ENCODE measurements at places on chromosomes 2 and 18.

DNA sequence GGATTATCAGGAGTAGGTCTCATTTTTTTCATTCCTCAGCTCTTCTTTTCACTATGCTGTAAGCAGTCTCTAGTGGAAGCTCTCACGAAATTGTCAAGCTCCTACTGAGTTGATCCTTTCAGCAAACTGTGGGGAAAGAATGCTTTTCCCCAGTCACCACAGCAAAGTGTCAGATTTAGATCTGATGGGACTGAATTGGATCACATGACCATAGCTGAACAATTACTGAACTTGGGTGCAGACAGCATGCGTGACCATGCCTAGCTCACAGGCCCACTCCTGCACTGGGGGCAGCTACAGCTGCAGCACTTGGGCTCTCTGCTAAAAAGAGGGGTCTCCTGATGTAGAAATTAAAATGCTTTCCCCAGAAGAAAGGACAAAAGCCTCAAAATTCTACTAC is 3.1 kb downstream of the ARHGAP15 start:
- DNase-seq: no peak

DNA sequence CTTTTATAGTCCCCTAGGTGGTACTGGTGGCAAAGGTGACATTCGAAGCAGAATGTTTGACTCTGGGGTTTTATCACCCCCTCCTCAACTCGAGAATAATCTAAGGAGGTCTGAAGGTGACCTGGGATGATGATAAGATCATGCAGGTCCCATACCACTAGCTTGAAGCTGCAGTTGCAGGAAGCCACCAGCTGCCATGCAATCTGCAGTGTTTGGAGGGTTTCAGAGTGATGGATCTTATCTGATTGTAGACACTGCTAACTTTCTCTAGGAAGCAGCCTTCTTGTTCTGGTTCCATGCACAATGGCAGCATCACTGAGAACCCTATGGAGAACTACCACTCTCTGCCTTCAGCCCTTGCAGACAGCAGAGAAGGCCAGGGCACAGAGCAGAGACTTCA is 59.4 kb upstream of the LRPPRC start:
- no peak for DNase-seq

DNA sequence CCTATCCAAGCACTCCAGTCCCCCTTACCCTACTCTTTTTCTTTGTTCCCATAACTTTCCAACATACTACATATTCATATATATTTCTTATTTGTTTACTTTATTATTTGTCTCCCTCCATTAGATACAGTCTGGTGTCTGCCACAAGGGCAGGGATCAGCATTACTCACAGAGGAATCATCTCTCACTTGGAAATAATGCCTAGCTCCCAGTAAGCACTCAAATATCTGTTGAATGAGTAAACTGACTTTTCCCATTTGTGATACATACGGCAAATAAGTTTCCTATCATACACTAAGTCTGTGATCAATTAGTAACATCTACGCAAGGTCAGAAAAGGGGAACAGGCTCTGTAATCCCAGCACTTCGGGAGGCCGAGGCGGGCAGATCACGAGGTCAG is 18.7 kb downstream of the C1D start:
- no peak for DNase-seq

GRCh38 chr18:62863579-62864001 is 148.2 kb downstream of the PHLPP1 start:
- DNase-seq: no peak

DNA sequence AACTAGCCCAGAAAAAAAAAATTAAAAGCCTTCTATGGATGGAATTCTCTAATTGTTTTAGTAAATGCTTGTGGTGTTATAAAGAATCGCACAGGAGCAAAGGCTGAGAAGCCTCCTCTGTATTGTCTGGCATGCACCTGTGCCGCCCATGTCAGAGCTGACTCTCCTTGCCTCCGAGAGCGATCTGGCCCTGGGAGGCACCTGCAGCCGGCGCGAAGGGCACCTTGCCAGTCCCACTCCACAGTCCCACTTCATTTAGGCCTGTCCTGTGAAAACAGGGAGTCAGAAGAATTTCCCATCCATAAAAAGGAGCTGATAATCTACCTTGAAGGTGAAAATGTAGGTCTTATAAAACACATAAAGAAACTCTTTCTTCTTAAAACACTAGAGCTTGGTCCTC is 170.9 kb upstream of the PXDN start:
- DNase-seq: no peak

DNA sequence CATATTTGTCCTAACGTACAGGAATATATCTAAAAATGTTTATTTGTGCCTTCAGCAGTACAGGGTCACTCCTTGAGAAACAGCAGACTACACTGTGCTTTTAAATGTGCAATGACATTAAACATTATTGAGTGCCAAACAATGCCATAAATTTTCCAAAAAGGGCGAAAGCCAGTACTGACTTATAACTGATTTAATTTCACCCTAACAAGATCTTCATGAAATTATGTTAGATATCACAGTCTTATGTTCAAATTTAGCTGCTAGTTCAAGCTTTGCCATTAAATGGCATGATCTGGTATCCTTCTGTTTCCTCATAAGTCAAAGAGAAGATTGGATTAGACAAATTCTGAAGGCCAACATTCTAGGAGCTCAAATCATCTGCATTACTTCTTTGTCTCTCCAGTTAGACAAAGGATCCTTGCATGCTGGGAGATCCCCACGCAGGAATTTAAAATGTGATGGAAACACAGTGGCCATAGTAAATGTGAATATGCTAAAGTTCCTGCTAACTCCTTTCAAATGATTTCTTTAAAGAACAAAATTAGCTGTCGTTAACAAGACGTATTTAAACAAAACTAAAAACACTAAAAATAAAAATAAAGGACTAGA is 129.3 kb upstream of the STON1 start:
- no peak for DNase-seq

- DNase-seq: no peak
These were observed 146.4 kb downstream of the CCDC102B start for GRCh38 chr18:68944330-68944729.

GRCh38 chr2:170255971-170256370 is 78.0 kb downstream of the MYO3B start:
- DNase-seq: no peak

- DNase-seq: no peak
These were observed 68.9 kb upstream of the NCK2 start for GRCh38 chr2:105675841-105676240.

DNA sequence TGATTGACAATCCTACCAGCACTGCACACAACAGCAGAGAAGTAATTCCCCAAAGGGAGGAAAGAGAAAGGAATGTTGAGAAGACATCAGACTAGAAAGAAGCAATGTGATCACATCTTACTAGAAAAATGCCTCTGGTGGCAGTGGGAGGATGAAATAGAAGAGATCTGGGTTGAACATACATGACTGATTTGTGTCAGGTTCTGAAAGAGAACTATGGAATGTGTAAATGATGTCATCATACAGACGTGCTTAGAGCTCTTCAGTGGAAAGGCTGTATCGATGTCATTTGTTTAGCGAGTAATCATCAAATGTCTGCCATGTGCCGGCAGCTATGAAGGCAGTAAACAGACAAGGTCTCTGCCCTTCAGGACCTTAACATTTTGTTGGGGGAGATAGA is 24.9 kb downstream of the GORASP2 start:
- DNase-seq: no peak

All from activated T-helper 9 cell treated with anti-CD3 and anti-CD28 coated beads, Interleukin-2, amount 50 U/mL, for 16 hours (primary cell).